ENCODE measurements at places on chromosomes 2 and 18. TPM values are rescaled to one million over a fixed set of nuclear protein-coding genes. Genes with fewer than 3 reads are reported as not detected.

- DNase-seq: no peak
Observed at GRCh38 chr2:233929352-233930022, 12.3 kb downstream of the TRPM8 start.

KCNK3 gene
- total RNA-seq: not detected

GPR39 gene
- total RNA-seq: 12.7 TPM

- DNase-seq: peak; percentile 84
Observed at GRCh38 chr18:73793386-73793785, 354.2 kb downstream of the FBXO15 start.

ATP6V1B1 gene
- total RNA-seq: 0.09 TPM

- no peak for DNase-seq
Observed at GRCh38 chr2:135162786-135163185, 110.7 kb downstream of the RAB3GAP1 start.

KRTCAP3 gene
- not detected for total RNA-seq

CTNNA2 gene
- 0.36 TPM for total RNA-seq

HADHA gene
- total RNA-seq: 174 TPM

DNA sequence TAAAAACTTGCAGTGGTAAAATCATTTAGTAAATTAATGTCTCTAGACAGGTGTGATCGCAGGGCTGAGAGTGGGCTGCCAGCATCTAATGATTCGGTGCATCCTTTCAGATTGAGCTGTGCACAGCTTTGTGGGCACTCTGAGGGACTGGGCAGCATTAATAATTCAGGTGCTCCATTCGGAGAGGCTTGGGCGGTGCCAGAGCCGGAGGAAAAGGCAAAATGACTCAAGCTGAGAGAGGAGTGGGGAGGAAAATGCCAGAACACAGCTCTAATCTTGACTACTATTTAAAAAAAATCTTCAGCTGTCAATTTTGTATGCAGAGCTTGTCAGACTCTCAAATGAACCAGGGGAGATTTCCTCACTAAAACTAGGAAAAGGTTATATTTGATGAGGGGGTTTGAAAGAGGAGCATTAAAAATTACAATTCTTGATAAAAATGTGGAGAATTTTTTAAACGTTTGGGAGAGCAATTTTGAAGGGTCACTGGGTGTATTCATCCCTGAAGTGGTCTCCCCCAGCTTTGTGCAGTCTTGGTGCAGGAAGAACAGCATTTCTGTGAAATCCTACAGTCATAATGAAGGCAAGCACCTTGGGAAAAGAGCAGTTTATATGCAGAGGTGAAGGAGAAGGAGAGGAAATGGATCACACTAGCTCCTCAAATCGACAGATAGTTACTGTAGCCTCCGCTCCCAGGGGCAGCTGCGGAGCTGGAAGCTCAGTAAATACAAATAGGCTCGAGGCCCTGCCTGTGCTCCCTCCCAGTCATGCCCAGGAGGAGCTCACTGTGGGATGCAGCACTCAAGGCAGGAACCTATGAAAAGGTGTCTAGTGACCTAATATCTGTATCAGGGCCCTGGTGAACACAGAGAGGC lies 535.4 kb upstream of the RAB6C start:
- DNase-seq: no peak

STAM2 gene
- total RNA-seq: 62.0 TPM

- DNase-seq: no peak
Observed at GRCh38 chr2:98676742-98677141, 54.2 kb downstream of the MGAT4A start.

FOXI3 gene
- not detected for total RNA-seq

MLPH gene
- 5.2 TPM for total RNA-seq

GRCh38 chr2:67237288-67237687 lies 159.8 kb upstream of the ETAA1 start:
- DNase-seq: no peak

PTPN4 gene
- 11.5 TPM for total RNA-seq

DNA sequence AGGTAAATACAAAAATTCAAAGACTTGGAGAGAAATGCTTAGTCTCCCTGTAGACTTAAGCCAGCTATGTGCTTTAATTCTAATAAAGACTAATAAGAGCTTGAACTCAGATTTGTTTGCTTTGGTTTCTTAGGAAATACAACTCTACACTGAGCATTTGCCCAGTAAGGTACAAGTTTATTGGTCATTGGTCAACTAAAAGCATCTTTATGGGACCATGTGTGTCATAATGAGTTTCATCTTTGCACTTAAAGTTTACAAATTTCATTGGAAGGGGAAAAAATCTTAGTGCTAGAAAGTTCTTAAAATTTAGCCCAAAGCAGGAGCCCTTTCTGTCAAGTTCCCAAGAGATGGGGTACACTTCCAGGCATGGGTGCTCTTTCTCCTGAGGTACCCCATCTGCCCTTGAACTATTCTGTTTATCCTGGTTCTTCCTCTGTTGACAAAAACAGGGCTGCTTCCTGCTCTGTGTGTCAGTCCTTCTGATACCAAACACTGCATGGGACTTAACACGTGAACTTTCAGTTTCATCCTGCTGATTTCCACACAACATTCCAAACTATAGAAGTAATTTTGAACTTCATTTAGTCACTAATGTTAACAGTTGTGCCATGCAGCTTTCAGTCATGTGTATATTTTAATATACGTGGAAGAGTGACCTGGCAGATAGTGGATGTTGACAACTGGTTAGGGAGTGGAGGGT lies 200.2 kb downstream of the TPGS2 start:
- DNase-seq: peak; percentile 59

DNA sequence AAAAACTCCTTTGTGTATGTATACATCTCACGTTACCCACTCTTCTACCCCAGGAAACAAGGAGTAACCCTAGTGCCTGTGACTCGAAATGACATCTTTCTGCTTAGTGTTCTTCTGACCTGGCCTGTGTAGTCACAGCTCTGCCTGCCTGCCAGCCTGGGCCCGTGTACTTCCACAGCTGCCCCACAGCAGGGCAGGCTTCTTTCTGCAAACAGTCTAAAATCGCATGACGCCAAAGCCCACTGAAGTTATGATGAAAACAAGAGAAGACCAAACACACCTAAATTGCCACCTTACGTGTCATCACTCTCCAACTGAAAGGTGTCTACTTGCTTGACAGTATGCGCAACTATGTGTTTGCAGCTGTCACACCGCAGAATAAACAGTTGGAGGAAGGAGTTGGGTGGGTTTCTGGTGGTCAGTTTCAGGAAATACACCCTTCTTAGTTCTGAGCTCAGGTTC lies 1.5 kb downstream of the GAREM1 start:
- DNase-seq: peak; percentile 34

DNA sequence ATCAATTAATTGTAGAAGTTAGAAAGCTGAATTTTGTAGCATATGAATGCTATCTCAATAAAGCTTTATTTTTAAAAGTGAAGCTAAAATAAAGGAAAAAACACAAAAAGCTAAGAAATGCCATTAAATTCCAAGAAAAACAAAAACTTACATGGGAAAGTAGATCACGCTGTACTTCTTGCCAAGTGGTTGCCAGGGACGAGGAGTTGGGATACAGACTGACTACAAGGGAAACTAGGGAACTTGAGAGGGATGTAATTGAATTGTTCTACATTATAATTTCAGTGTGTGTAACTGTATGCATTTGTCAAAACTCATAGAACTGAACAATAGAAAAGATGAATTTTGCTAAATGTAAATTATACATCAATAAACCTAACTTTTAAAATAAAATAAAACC lies 108.1 kb downstream of the DYM start:
- peak; percentile 51 for DNase-seq

- peak; percentile 27 for DNase-seq
Observed at GRCh38 chr2:18119883-18120282, 241.4 kb downstream of the KCNS3 start.

DNA sequence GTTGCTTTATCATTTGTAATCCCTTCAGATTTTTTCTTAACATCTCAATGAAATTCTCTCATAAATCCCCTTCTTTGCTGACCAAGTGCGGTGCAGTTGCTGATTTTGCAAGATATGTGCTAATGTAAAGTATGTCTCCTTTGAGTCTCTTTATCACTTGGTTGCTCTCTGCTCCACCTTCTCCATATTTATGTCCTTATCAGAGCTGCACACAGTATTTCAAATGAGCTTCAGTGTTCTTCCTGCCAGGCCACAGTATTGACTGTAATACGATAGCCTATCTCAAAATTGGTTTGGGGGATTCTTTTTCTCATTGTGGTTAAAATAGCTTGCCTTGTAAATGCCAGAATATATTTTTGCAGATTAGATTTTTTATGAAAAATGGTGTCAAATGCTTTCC lies 32.2 kb downstream of the MAIP1 start:
- DNase-seq: peak; percentile 13

GRCh38 chr2:124258140-124258880 lies 233.2 kb downstream of the CNTNAP5 start:
- peak; percentile 40 for DNase-seq

DNA sequence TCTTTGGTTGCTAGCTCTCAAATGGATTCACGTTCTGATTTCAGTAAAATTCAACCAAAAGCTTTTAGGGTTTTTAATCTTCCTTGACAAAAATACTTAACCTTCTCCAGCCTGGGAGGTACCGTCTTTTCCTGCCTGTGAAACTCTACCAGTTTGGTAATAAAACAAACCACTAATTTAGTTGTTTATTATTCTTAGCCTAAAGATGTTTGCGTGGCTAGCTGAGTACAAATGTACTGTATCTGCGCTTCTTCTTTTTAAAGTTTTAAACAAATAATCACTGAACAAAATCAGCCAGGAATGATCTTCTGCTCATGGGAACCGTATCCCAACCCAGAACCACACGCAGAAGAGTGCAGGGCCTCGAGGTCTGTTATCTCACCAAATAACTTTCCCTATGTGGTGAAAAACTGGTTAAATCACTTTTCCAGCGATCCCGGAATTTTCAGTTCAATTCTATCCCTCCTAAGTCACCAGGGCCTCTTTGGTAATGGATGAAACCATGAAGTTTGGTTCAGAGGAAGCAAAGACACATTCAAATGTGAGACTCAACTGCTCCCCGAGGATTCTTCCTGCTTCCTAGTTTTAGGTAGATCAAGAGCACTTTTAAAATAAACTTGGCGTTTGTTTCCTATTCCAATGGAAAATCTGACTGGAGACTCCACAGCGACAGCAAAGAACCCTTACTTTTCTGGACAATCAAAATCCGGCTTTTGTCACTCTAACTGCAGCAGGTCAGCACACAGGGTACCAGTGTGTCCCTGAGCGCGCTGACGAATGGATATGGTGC lies 36.1 kb downstream of the BCL2 start:
- no peak for DNase-seq

DNA sequence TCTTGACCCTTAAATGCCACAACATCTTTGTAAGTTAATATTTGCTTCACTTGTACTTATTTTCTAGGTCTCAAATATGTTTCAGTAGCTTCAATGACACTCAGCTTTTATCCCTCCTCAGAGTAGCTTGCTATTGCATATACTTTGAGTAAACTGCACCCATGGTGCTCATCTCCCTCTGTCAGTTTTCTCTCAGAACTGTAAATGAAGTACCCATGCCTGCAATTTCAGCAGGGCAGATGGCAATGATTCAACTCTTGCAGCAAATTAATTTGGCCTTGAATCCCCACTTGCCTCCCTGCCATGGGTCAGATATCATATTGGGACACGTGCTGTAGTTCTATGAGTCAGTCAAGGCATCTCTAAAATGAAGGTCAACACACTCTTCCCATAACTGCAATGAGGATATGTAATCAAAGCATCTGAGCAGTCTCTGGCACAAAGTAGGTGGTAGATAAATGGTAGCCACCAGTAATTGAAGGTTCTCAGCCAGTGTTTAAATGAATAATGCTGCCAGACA lies 225.8 kb downstream of the PIEZO2 start:
- no peak for DNase-seq

CDCA7 gene
- 6.2 TPM for total RNA-seq

ZNF521 gene
- total RNA-seq: 35.7 TPM

DNA sequence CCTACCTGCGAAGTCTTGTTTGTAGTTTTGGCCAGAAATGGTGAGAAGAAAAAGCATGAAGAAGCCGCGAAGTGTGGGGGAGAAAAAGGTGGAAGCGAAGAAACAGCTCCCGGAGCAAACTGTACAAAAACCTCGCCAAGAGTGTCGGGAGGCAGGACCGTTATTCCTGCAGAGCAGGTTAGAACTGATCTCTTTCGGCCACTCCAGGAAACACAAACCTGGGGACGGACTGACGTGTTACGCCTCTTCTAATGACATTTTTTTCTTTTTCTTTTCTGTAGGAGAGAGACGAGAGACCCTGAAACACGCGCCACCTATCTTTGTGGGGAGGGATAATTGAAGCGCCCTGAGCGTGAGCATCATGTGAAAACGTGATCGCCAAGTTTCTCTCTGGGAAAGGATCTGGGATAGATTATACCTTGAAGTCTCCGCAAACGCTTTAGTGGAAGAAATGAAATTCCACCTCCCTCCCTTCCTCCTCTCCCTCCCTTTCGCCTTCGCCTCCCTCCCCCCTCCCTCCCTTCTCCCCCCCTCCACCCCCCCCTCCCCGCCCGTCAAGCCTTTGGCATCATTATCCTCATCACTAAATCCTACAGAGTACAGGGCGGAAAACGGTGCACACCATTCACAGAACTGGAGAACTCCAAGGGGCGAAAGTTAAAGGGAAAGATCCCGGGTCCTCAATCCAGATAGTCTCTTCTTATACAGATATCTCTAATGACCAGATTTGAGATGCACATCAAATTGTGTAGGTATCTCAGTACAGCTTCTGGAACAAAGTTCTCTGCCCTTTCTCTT lies at the start of gene ZEB2:
Gene ZEB2, minus strand, starts transcription at position 186 of the 798 bp plus-strand sequence. CDS start 2,769 bp downstream, outside the sequence.
- peak; percentile 95 for DNase-seq

DNA sequence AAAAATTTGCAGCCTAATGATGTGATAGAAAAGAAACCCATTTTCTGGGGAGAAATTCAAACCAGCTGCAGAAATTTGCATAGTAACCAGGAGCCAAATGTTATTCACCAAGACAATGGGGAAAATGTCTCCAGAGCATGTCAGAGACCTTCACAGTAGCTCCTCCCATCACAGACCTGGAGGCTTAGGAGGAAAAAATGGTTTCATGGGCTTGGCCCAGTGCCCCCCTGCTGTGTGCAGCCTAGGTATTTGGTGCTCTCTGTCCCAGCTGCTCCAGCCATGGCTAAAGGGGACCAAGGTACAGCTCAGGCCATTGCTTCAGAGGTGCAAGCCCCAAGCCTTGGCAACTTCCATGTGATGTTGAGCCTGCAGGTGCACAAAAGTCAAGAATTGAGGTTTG lies 352.9 kb downstream of the PLCL1 start:
- no peak for DNase-seq

NMS gene
- total RNA-seq: not detected

GRCh38 chr2:85662899-85663593 lies 5.0 kb downstream of the SFTPB start:
- DNase-seq: peak; percentile 99

- no peak for DNase-seq
Observed at GRCh38 chr2:68959001-68959400, 6.3 kb upstream of the GKN2 start.

ANKRD44 gene
- total RNA-seq: 29.2 TPM

DNA sequence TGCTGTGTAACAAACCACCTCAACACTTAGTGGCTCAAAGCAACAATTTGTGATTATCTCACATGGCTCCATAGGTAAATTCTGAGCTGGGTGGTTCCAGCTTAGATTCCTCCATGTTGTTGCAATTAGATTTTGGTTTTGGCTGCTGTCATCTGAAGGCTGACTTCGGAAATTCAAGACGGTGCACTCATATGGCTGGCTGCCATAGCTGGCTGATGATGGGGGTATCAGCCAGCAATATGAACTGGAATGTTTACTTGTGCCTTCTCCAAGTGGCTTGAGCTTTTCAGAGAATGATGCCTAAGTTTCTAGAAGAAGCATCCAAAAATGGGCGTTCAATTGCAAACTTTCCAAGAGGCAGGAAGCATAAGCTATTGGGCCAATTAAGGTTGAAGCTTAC lies 213.1 kb downstream of the GCA start:
- DNase-seq: no peak

Data from fibroblast of the aortic adventitia (primary cell).